Ovary (tissue), 10 donors: ENCODE measurements at places on chromosomes 7 and 10.

DNA sequence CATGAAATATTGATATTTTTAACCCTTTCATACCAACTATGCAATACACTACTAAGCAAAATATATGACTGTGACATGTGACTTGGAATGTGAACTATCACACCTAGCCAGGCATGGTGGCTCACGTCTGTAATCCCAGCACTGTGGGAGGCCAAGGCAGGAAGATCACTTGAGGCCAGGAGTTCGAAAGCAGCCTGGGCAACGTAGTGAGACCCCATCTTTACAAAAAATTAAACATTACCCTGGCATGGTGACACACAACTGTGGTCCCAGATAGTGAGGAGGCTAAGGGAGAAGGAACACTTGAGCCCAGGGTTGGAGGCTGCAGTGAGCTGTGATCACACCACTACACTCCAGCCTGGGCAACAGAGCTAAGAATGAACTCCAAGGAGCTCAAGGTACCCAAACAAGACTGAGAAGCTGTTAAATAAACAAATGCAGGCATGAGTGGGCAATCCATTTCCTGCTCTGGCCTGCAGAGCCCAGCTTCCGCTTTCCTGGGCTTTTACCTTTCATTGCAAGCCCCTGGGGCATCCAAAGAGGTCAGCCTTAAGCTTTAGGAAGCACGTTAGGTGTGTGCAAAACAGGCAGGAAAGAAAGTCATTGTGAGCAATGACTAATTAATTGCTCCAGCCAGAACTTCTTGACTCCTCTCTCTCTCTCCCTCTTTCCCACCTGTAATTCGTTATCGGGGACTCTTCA, 162.1 kb upstream of the FOXK1 start:
- no peak for DNase-seq

GRCh38 chr10:132521041-132521465, 16.5 kb upstream of the INPP5A start:
- DNase-seq, result peak; percentile 48

GRCh38 chr7:111796671-111797070, 234.4 kb upstream of the IMMP2L start:
- DNase-seq, result no peak

- DNase-seq, result no peak
These were observed 12.2 kb downstream of the PLAC9 start for GRCh38 chr10:80144696-80145131.

- DNase-seq, result peak; percentile 30
These were observed 754 bp upstream of the PHYHIPL start for GRCh38 chr10:59175538-59176240.

DNA sequence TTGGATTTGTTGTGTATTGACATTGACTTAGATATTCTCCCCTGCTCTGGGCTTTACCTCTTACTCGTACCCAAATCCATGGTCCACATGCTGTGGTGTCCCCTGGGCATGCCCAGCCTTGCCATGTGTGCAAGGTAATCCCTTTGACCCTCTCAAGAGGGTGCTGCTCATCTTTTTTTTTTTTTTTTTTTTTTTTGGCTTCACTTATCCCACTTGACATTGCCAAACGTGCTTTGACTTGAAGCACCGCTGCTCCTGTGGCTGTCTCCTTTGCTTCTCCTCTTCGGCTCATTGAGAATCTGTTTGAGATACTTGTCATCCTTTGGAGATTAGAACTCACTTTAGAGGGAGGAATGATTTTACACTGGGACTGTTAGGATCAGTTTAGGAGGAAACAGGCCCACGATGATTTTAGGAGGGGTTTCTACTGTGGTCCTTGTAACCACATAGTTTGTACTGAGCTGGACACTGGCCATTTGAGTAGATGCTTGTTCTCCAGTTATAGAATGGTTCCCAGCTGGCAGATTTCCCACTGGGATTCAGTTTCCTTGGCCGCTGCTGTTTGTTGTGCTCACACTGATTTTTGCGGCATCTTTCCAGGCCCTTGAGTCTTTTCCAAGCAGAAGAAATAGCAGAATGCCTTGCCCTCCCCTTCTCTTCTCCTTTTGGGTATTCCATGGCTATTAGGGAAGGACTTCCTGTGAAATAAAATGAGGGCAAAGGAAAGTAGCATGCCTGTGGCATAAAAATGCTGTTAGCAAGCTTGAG, 184.8 kb downstream of the AUTS2 start:
- peak; percentile 77 for DNase-seq

- DNase-seq, result no peak
These were observed 24.0 kb upstream of the EEPD1 start for GRCh38 chr7:36129048-36129534.

DNA sequence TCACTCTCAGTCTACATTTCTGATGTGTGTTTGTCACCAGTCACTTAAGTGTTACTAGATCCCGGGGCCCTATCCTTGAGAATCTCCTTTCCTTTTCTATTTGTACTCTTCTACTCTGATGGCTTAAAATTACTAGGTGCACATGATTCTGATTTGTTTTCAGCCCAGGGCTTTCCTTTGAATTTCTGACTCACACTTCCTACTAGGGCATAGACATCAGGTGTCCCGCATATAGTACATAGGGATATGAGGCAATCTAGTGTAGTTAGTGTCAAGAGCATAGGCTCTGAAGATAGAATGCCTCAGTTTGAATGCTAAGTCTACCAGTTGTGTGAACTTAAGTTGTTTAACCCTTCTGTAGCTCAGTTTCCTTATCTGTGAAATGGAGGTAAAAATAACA, 49.4 kb upstream of the LRRN3 start:
- no peak for DNase-seq

- peak; percentile 35 for DNase-seq
These were observed 186.2 kb upstream of the SVIL start for GRCh38 chr10:29820890-29821461.

- DNase-seq, result no peak
These were observed 706.9 kb downstream of the LRMDA start for GRCh38 chr10:76138286-76138685.

DNA sequence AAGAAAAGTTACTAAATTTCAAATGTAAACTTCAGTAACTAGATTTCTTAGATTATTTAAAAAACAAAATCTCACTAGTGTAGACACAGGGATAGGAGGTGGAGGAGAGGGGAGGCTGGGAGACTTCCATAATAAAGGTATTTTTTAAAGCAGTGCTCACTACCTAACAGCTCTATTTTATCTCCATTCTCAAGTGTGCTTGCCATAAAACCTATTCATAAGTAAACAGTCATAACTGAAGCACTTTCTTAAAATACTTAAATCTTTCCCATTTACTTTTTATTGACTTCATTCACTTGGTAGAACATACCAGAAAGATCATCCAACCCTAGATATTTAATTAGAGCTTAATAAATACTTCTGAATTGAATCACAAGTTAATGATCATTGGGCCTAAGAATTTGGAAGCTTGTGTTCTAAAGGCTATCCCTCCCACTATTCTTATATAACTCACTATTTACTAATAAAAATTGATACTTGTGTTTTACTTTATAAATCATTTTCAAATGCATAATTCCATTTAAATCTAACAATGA, 107.4 kb downstream of the SNX13 start:
- DNase-seq, result no peak

- DNase-seq, result no peak
These were observed 102.0 kb upstream of the DKK1 start for GRCh38 chr10:52212062-52212461.

GRCh38 chr7:100687751-100688300, 6.2 kb downstream of the GIGYF1 start:
- DNase-seq, result no peak

DNA sequence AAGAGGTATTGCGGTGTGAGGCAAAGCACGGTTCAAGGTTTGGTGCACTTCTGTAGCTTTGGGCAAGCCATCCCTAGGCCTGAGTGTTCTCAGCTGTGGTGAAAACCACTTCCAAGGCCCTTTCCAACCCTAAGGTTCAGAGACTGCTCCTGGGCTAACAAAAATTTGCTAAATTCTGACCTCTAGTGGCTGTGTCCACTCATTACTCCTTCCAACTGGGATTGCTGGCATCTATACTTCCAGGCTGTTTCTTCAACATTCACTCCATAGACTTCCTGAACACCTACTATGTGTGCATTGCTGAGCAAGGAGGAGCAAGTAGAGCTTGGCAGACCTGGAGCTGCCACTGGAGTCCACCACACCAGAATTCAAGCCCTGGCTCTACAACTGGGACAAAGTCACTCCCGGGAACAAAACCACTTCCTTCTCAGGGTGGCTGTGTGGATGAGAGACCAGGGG, 29.3 kb upstream of the SH3PXD2A start:
- peak; percentile 64 for DNase-seq

DNA sequence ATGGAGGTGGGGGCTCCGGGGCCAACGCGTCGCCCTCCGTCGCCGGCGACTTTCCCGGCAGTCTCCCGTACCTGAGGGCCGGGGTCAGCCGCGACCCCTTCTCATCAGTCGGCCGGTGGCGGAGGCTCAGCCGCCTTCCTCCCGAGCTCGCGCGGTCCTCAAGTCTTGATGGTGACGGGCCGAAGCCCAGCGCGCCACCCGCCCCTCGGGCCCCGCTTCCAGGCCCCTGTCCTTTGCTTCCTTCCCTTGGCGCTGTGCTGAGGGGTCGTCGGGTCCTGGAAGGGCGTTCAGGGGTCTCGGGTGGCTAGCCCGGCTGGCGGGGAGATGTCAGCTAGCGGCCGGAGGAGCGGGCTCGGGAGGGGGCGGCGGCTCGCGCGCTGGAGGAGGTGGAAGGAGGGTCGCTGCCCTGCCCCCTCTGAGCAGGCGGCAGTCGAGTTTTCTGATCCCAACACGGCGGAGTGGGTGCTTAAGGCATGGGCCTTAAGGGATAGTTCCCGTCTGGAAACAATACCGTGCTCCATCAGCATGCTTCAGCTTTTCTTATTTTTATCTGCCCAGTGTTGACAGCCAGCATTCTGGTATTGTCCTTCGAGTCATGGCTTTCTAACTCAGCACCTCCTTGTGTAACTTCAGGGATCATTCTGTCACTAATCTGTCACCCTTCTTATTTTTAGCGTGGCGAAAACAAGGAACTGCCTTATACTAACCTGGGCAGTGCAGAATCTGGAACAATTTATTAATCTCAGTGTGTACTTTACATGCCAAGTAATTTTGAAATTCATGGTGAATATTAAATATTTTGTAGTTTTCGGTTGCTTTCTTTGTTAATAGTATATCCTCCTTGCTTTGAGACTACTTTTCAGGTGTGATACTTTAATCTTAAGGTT, 748 bp downstream of the PHTF2 start:
- DNase-seq, result peak; percentile 73

GRCh38 chr7:105800849-105801534, 75.4 kb downstream of the ATXN7L1 start:
- no peak for DNase-seq

- DNase-seq, result no peak
These were observed 273.0 kb downstream of the CCDC3 start for GRCh38 chr10:12728494-12728893.

- DNase-seq, result no peak
These were observed 123.1 kb downstream of the DKK1 start for GRCh38 chr10:52437205-52437646.

- DNase-seq, result no peak
These were observed 22.5 kb downstream of the RNF133 start for GRCh38 chr7:122676466-122676865.

GRCh38 chr7:30027740-30028215, 434 bp upstream of the PLEKHA8 start:
- no peak for DNase-seq

- no peak for DNase-seq
These were observed 38.3 kb downstream of the LYZL2 start for GRCh38 chr10:30591249-30591670.

- DNase-seq, result no peak
These were observed 42.8 kb downstream of the CPXM2 start for GRCh38 chr10:123848564-123849457.

- DNase-seq, result no peak
These were observed 109.1 kb downstream of the ARL4A start for GRCh38 chr7:12796397-12797127.

DNA sequence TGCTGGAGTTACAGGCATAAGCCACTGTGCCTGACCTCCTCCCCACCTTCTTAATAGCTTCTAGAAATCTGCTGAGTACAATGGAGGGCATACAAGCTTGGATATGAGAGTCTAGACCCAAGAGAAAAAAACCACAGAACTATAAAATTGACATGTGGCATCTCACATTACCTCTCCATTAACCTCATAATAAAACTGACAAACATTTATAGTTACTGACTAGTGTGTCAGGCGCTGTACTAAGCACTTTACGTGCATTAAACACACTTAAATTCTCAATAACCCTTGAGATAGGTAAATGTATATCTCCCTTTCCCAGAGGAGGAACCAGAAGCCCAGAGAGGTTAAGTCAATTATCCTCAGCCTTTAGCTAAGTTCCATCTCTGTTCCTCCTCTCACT, 300.5 kb upstream of the MYO3A start:
- no peak for DNase-seq

DNA sequence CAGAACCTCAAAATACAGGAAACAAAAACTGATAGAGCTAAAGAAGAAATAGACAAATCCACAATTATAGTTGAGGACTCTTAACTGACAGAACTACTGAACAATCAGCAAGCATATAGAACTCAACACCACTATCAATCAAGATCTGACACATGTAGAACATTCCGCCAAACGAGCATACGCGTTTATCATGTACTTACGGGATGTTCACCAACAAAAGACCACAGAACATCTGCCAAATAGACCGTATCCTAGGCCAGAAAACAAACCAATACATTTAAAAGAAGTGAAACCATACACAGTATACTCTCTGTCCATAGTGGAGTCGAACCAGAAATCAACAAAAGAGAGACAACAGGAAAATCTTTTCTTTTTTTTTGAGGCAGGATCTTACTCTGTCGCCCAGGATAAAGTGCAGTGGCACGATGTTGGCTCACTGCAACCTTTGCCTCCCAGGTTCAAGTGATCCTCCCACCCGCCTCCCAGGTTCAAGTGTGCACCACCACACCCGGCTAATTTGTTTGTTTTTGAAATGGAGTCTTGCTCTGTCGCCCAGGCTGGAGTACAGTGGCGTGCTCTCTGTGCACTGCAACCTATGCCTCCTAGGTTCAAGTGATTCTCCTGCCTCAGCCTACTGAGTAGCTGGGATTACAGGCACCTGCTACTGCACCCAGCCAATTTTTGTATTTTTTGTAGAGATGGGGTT, 5.1 kb downstream of the GNA12 start:
- DNase-seq, result no peak

DNA sequence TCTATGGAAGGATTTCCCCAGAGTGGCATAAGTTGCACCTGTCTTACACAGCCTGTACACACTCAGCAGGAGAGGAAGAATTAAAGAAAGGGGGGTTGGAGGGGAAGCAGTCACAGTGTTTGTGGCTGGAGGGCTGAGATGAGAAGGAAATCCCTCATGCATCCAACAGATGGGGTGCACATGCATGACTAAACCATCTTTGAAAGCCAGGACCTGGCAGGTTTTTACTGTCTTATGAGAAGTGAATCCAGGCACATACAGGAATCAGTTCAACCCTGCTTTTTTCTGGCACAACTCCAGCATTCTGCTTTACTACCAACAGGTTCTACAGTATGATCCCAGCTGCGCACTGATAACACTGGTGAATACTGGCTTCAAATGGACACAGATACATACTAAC, 107.7 kb downstream of the CACNA2D1 start:
- no peak for DNase-seq

- DNase-seq, result no peak
These were observed 85.5 kb upstream of the CACUL1 start for GRCh38 chr10:118840071-118840775.

GRCh38 chr7:51227861-51228260, 88.7 kb downstream of the COBL start:
- no peak for DNase-seq
